Tibial nerve (tissue), 4 donors: ENCODE measurements at places on chromosomes 4 and X. TPM values are rescaled to one million over a fixed set of nuclear protein-coding genes. Genes with fewer than 3 reads are reported as not detected.

DNA sequence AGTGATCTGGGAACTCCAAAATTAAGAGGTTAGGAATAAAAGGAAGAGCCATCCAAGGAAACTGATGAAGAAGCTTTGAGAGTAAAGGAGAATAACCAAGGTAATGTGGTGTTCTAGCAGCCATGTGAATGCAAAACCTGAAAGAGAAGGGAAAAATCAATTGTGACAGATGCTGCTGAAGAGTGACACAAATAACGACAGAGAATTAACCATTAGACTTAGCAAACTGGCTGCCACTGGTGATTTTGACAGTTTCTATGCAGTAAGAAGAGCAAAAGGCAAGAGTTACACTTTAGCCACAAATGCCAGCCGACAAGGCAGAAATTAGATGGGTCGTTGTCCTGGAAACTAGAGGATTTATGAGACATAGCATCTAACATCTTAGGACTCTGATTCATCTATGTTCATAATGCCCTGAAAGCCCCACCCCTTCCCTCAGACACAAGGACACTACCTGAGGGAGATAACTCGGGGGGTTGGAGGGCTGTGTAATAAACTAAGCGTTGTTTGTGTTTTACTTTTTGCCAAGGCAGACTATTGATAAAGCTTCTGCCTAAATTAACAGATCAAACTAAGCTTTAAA, 13.0 kb upstream of the TMEM144 start:
- DNase-seq = no peak

DNA sequence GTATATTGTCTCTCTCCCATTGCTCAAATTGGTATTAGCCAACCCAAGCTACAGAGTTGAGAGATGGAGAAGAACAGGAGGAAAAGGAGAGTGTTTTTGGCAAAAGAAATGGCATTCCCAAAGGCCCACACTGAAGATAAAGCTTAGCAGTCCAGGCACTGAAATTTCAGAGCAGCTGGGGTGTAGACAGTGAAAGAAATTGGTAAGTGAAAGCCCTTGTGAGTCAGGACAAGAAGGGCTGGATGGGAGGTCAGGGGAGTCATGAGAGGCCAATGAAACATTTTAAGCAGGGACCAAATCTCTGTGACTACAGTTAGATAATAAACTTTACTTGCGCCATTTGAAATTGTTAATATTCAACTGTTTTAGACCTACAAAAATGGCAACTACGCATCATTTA, 177.7 kb downstream of the ADAMTS3 start:
- no peak for DNase-seq

DNA sequence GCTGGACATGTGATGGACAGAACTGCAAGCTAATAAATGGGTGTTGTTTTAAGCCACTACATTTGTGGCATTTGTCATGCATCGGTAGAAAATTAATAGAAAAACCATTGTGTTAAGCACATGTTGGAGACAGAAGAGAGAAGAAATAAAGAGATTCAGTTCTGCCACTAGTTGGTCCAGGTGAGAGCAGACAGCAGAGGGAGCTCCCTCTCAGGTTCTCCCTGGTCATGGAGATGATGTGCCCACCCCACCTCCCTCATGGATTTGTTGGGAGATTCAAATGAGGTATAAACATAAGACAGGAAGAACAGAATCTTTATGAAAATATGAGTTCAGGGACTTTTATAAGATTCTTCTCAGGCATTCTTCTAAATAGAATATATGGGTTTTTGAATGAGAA, 36.8 kb upstream of the OCIAD2 start:
- DNase-seq = no peak

GRCh38 chr4:121220698-121221097, 56.6 kb upstream of the TNIP3 start:
- no peak for DNase-seq

GRCh38 chr4:41590591-41590990, 52.6 kb downstream of the LIMCH1 start:
- no peak for DNase-seq

DNA sequence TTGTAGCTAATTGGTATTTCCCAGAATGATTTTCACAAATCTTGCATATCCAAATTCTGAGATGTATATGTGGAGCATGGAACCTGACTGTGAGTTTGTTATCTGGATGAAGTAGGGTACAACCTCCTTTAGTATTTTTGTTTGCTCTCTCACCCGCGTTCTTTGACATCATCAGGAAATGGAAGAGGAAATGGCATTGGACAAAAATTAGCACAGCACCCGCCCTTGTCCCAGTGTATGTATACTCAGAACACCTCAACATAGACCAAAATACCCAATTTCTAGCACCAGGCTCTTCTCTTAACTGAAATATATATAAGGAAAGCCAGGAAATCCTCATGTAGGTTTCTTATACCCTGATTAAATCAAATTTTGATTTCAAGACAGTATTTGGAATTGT, 6.9 kb upstream of the PGRMC2 start:
- DNase-seq = no peak

DNA sequence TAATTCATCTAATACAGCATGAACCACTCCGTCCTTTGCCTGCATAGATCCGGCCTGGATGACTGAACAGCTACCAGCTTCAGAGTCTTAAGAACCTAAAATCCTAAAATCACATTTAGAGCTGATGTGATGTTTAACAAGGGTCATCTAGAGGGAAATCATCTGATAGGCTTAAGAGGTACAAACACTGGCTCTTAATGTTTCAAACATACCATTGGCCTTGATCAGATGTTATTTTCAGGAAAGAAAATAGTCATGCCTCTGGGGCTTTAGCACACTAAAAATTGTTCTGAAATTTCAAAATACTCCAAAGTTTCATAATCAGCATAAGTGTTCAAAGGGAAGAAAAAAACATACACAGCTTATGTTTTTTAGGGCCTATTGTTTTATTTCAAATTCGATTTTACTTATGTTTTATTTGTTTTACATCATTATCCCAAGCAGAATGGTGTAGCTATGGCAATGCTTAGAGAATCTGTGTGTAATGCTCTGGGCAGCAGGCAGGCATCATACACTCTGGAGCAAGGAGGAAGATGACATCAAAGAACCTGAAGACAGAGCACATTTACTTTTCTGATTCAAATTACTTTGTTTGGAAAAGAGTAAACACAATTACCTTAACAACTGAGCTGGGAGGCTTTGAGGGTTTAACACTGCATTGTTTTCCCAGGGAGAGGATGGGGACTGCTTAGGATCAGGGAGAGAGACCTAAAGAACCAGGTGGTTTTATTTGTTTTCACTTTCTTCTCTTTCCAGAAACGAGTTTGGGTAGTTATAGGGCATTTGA, 25.3 kb upstream of the LEF1 start:
- DNase-seq = no peak

DNA sequence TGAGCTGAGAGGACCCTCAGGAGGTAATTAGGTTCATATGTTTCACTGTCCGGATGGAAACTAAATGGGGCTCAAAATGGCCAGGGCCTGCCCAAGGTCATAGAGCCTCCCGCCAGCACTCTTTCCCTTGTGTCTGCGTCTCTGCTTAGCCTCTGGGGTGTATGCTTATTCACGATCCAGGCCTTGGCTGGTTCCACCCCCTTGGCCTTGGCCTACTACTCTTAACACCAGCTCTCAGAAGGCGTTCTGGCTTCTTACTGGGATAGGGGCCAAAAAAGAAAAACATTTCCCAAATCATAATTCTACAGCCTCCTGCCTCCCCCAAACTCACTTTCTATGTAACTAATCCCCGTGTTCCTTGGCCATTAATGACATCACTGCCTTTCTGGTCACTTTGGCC, 68.8 kb downstream of the RTL5 start:
- no peak for DNase-seq

ART3 gene
- 44.4 TPM for total RNA-seq

UCP1 gene
- not detected for total RNA-seq

PARM1 gene
- total RNA-seq = 23.8 TPM

DNA sequence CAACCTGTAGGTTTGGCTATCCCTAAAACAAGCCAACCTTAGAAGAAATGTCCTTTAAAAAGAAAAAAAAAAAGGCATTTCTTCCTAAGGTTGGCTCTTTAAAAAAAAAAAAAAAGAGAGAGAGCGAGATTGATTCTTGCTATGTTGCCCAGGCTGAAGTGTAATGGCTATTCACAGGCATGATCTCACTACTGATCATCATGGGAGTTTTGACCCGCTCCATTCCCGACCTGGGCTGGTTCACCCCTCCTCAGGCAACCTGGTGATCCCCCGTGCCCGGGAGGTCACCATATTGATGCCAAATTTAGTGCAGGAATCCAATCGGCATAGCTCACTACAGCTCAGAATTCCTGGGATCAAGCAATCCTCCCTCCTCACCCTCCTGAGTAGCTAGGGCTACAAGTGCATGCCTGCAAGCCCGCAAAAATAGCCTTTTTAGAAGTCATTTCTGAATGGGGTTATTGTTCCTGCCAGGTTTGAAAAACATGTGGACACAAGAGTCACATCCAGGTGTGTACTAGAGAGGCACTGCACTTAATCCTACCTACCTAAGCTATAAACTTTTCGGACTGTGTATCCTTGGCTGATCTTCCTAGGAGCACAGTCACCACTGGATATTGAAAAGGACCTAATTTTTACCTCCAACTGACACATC, 61.4 kb upstream of the ZCCHC13 start:
- DNase-seq = no peak

GRCh38 chrX:63869506-63869905, 84.5 kb upstream of the ARHGEF9 start:
- no peak for DNase-seq

DNA sequence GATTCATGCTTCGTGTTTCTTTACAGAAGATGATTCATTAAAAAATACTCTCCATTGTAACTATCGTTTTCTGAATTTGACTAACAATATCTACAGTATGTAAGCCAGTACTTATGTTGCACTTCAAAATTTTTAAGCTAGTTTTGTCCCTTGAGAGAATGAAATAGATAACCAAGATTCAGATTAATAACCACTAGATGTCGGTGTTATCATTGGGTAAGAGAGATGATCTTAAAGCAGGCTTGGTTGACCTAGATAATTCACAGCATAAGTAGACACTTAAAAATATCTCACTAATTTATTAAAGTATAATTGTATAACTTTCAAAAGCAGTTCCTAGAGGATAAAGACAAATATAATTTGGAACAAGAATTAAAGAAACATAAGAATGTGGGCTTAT, 430.9 kb downstream of the C4orf33 start:
- DNase-seq = no peak

- DNase-seq = no peak
These were observed 295.4 kb upstream of the KLF3 start for GRCh38 chr4:38368613-38369012.

DNA sequence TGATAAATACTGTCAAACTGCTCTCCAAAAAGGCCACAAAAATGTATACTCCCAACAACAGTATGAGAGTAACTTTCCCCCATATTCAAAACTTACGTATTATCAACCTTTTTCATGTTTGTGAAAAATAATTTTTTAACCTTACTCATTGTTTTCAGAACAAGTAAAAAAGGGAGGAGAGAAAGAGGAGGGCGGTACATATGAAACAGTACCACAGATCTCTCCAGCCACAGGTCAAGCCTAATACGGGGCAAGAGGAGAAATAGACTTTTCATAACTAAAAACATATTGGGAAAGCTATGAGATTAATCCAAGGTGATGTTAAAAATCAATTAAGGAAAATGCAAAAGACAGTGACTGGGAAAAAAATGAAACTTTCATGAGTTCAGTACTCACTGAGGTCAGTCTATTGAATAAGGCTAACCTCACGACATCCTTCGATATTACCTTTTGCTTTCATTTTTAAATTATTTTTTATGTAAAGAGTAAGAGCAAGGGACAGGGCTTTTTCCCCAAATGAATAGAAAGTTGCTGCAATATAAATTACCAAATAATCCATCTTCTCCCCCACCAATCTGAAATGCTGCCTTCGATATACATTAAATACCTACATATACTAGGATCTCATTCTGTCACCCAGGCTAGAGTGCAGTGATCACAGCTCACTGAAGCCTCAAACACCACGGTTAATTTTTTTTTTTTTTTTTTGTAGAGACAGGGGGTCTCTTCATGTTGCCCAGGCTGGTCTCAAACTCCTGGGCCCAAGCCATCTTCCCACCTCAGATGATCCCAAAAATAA, 25.3 kb downstream of the FBXW7 start:
- DNase-seq = no peak

- DNase-seq = no peak
These were observed 944.7 kb upstream of the NDST4 start for GRCh38 chr4:116058129-116058528.

STOX2 gene
- 11.9 TPM for total RNA-seq

DNA sequence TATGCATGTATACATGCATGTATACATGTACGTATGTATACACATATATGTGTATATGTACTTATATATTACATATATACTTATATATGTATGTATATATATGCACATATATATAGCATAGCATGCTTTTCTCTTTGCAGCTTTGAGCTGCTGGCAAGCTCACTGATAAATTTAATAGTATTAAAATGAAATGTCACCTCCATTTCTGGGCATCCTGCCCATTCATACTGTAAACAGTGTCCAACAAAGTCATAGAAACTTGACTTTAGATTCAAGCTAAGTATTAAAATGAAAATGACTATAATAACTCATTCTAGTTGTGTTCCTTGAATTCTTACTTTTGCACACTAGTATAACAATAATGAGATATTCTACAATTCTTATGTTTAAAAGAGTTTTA, 163.7 kb downstream of the CFAP47 start:
- DNase-seq = no peak

ITIH6 gene
- total RNA-seq = not detected

GRCh38 chrX:70124678-70125077, 8.6 kb upstream of the IGBP1 start:
- DNase-seq = no peak

GRCh38 chr4:174137698-174138097, 145.8 kb downstream of the FBXO8 start:
- DNase-seq = no peak

DDIT4L gene
- 6.3 TPM for total RNA-seq

H2BW2 gene
- total RNA-seq = not detected

DNA sequence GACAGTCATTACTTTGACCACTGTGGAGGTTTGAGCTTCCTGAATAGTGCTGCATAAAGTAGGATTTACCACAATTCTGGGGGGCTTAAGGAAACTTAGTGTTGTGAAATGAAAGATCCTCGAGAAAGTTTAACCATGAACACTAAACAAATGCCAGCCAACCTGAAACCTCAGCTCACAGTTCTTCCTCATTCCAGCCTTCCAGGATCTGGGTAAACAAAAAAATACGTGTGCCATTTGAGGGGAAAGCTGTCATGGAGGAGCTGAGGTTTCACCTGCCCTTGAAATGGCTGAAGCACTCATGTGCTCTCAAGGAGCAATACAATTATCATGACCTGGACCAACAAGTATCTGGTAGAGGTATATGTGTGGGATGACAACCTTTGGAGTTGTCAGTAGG, 142.7 kb downstream of the NPNT start:
- DNase-seq = no peak

DNA sequence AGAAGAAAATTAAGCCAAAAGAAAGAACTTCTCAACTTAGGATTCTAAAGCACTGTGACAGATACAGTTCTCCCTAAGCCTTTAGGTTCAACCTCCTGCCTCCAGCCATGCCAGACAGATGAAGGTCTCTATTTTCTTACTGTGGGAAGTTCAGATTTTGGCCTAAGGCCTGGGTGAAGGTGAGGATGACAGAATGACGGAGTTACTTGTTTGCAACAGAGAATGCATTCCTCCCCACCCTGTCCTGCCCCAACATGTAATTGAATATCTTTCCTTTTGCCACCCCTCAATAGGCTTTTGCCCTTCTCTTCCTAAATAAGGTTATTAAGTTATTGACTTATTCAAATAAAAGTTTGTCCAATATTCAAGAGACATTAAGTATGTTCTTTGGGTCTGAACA, 25.6 kb downstream of the SLC16A2 start:
- no peak for DNase-seq
